Heart right ventricle (tissue), 16 donors: ENCODE measurements at places on chromosomes 16 and 17. TPM values are rescaled to one million over a fixed set of nuclear protein-coding genes. Genes with fewer than 3 reads are reported as not detected.

Gene C17orf50
- polyA plus RNA-seq: not detected

Gene KRT20
- not detected for polyA plus RNA-seq

Gene SEPTIN12
- polyA plus RNA-seq: not detected

Gene AANAT
- polyA plus RNA-seq: not detected

Gene CX3CL1
- polyA plus RNA-seq: 19.0 TPM

Gene TEKT1
- polyA plus RNA-seq: not detected

Gene ADAMTS18
- polyA plus RNA-seq: not detected

Gene CCL8
- not detected for polyA plus RNA-seq

Gene BIRC5
- polyA plus RNA-seq: 0.28 TPM

Gene PIRT
- not detected for polyA plus RNA-seq

Gene COL1A1
- 30.2 TPM for polyA plus RNA-seq

Gene CHST5
- polyA plus RNA-seq: 0.20 TPM

Gene HEATR9
- not detected for polyA plus RNA-seq

Gene SOCS1
- 10.8 TPM for polyA plus RNA-seq

Gene COPRS
- polyA plus RNA-seq: 87.5 TPM

Gene CMTM1
- not detected for polyA plus RNA-seq

Gene TOX3
- not detected for polyA plus RNA-seq

Gene SCNN1G
- not detected for polyA plus RNA-seq

Gene DNAH9
- polyA plus RNA-seq: not detected

Gene FLII
- polyA plus RNA-seq: 366 TPM

Gene DNASE1
- polyA plus RNA-seq: 15.9 TPM

Gene CRYBA1
- not detected for polyA plus RNA-seq

Gene GNGT2
- polyA plus RNA-seq: 2.7 TPM

Gene SP6
- 1.9 TPM for polyA plus RNA-seq

Gene WFIKKN1
- 0.95 TPM for polyA plus RNA-seq

Gene BEAN1
- polyA plus RNA-seq: 5.6 TPM

Gene ZMYND15
- 0.22 TPM for polyA plus RNA-seq

Gene FNDC8
- not detected for polyA plus RNA-seq

Gene LDHD
- polyA plus RNA-seq: 69.5 TPM

Gene SYCE1L
- polyA plus RNA-seq: 1.2 TPM

Gene METRN
- polyA plus RNA-seq: 54.0 TPM

Gene SLC46A1
- 1.4 TPM for polyA plus RNA-seq

Gene PLK1
- polyA plus RNA-seq: 1.2 TPM

Gene DDX28
- polyA plus RNA-seq: 5.3 TPM

Gene KRT25
- polyA plus RNA-seq: not detected
